SK-N-SH treated with all-trans-retinoic acid at 6 μM for 48 hours (cell line): ENCODE measurements at places on chromosomes 16 and 17.

- no peak for ATAC-seq
Measured at GRCh38 chr16:24713379-24713778, 16.1 kb upstream of the TNRC6A start.

GRCh38 chr16:2925951-2926649 is 14.4 kb downstream of the FLYWCH1 start:
- no peak for ATAC-seq

- no peak for ATAC-seq
Measured at GRCh38 chr16:79154086-79154485, 446.5 kb downstream of the MAF start.

DNA sequence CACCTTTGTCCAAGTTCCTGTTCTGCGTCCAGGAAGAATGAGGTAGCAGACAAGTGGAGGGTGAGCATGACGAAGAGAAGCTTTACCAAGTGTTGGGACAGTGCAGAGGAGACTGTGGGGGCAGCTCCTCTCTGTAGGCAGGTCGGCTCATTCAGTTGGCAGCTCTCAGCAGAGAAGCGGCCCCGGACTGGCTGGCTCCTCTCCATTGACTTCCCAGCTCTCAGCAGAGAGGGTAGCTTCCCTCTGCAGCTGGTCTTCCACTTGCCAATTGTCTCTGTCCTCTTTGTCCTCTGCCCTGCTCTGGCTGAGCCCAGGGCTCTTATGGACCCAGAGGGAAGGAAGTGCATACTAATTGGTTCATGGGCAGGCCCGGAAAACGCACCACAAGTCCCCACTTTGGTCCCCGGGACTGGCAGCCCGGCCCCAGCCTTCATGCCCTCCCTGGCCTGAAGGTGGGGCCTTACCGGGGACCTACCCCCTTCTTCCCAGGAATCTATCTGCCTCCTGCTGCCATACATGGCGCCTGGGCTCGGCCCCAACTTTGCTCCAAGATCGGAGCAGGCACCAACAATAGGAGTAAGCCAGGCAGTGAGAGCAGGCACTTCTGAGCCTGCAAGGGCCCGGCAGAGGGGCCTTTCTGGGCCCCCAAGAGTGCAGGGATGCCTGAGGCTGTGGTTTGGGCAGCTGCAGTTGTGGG is 10.1 kb downstream of the KCTD5 start:
- no peak; the same call in 2 of the 3 replicates for ATAC-seq

DNA sequence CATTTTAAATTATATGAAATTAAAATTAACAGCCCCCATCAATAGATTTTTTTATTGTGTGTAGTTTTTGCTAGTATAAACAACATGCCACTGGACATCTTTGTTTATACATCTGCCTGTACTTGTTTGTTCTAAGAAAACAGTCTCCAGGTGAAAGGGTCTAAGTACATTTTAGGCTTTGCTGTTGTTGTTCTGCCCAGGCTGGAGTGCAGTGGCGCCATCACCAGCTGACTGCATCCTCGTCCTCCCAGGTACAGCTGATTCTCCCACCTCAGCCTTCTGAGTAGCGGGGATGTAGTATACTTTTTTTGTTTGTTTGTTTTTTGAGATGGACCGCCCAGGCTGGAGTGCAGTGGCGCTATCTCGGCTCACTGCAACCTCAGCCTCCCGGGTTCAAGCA is 25.5 kb downstream of the C17orf58 start:
- no peak for ATAC-seq

- ATAC-seq, result no peak
Measured at GRCh38 chr17:70173681-70174080, 4.3 kb downstream of the KCNJ2 start.

GRCh38 chr16:50253514-50253910 is 12.8 kb upstream of the ADCY7 start:
- no peak for ATAC-seq

DNA sequence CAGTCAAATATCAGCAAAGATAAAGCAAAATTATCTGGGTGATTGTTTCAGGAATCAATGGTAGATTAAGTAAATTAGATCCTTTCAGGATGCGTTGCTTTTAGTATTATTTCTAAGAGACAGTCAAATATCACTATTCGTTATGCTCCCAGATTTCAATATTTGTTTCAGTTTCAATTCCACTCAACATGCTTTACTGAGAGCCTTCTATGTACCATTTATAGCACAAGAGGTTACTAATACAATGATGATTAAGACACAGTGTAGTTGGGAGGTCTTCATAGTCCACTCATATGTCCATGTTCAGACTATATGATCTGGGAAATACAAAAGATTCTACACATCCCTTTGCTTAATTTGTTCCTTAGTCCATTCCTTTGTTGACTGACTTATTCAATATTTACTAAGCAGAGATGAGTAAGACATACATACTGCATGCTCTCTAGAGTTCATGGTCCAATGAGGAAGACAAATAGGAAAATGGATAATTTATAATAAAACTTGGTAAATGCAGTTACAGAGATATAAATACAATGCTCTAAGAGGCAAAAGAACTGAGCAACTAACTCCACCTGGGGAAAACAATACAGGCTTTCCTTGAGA is 88.2 kb upstream of the NOG start:
- ATAC-seq, result no peak

- ATAC-seq, result no peak
Measured at GRCh38 chr16:4032768-4033167, 83.5 kb downstream of the ADCY9 start.
